Posterior vena cava (tissue), 2 donors: ENCODE measurements at places on chromosomes 12 and 14. TPM values are rescaled to one million over a fixed set of nuclear protein-coding genes. Genes with fewer than 3 reads are reported as not detected.

GRCh38 chr12:71594214-71594948, 69.3 kb downstream of the ZFC3H1 start:
- no peak for DNase-seq

The TAOK3 gene
- total RNA-seq: 31.8 TPM

GRCh38 chr12:131176926-131177325, 223.2 kb downstream of the ADGRD1 start:
- no peak for DNase-seq

DNA sequence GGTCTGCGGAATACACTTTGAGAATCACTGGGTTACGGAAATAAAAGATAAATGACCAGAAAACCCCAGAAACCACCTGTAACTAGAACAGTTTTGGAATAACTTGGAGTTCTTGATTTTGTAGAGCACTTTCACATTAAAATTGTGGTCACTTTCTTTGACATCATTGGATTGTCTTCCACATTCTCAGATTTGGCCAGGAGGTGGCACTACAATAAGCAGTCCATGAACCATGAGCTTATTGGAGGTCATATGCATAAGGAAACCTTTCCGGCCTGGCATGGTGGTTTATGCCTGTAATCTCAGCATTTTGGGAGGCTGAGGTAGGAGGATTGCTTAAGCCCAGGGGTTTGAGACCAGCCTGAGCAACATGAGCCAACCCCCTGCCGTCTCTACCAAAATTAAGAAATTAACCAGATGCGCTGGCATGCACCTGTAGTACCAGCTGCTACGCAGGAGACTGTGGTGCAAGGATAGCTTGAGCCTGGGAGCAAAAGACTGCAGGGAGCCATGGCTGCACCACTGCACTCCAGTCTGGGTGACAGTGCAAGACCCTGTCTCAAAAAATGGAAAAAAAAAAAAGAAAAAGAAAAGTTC, 107.7 kb upstream of the CAND1 start:
- DNase-seq: no peak

- DNase-seq: peak; percentile 91
Observed at GRCh38 chr12:132600048-132601032, 10.0 kb downstream of the LRCOL1 start.

The SCN8A gene
- total RNA-seq: 0.65 TPM

DNA sequence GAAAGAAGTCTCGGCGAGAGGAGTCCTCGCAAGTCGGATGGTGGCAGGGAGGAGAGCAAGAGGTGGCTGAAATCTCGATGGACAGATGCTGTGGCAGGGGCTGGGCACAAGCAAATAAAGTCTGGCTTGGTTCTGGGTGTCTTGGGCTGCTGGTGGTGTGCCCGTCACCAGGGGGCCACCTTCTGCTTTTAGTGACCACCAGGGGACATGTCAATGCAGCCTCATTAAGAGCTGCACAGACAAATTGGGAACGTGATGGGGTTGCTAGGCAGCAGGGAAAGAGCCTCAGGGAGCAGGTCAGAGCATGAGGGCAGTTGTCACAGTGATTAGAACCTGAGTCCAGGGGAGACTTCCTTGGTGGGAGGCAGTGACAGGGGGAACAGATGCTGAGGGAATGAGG, 44.0 kb downstream of the LRRC74A start:
- no peak for DNase-seq

The HELB gene
- total RNA-seq: 2.4 TPM

GRCh38 chr14:54444681-54445080, 3.5 kb upstream of the CNIH1 start:
- DNase-seq: no peak

DNA sequence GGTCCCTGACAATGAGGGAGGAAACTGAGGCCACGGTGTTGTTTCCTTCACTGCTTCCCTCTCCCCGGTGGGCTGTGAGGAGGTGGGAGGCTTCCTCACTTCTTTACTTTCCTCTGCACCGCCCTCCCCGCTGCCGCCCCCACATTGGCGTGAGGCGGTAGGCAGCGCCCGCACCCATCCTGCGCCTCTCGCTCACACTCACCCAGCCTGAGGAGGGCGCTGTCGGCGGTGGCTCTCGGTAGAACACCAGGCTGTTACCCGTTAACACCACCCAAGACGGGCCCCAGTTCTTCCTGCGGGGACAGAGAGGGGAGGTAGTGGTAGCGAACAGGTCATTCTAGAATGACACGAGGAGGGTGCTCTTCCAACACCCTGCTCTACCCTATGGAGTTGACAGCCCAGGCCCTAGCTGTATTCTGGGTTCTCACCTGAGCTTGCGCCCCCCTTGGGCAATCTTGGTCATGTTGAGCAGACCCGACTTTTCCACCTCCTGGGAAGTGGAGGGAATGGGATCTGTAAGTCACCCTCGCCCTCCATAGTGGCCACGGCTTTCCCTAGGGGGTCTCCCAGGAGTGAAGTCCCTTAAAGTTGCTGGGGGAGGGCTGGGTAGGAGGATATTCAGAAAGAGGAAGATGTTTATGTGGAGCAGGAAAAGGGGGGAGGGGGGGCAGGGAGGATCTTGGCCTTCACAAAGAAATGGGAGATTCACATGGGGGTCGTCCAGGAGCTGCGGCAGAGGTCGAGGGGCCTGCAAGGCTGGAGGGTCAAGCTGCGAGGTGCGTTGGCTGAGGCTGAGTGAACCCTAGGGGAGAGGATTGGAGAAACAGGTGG, 3.3 kb downstream of the ARHGAP9 start:
- peak; percentile 85 for DNase-seq

DNA sequence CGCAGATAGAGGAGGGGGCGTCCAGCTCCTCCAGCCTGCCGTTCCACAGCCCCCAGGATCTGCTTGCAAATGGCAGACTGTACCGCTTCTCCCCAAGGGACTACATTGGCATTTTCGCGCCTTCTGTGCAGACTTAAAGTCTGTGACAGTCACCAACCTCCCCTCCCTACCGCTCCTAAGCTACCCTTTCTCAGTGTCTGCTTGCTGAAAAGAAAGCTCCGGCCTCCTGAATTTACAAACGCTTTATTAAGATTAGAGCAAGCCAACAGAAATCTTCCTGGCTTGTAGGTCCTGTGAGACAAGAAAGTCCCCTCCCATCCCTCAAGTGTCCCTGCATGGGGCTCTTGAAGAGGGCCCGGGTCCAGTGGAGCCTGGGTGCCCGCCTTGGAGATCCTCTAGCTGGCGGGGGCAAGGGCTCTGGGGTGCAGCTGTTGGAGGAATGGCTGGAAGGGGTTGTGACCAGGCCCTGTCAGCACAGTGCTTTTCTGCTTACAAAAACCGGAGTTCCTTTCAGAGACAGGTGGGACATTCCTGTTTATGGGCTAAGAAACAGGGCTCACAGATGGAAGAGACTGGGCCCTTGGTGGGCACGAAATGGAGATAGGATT, 2.8 kb upstream of the DLK1 start:
- no peak for DNase-seq

The POLR3B gene
- 10.5 TPM for total RNA-seq

DNA sequence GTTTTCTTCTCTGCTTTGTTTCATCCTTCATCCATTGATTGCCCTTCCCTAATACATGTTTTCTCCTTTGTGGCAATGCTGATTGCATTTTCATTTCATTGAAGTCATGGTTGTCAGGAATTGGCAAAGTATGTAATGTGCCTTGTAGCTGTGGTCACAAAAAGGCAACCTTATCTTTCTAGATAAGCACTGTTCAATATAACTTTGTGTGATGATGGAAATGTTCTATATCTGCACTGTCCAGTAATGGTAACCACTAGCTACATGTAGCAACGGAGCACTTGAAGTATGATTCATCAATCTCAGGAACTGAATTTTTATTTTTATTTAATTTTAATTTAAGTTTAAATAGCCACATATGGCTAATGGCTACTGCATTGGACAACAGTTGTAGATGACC, 79.8 kb downstream of the PCNX1 start:
- DNase-seq: no peak

- DNase-seq: peak; percentile 70
Observed at GRCh38 chr12:116876151-116876869, 4.9 kb downstream of the HRK start.

DNA sequence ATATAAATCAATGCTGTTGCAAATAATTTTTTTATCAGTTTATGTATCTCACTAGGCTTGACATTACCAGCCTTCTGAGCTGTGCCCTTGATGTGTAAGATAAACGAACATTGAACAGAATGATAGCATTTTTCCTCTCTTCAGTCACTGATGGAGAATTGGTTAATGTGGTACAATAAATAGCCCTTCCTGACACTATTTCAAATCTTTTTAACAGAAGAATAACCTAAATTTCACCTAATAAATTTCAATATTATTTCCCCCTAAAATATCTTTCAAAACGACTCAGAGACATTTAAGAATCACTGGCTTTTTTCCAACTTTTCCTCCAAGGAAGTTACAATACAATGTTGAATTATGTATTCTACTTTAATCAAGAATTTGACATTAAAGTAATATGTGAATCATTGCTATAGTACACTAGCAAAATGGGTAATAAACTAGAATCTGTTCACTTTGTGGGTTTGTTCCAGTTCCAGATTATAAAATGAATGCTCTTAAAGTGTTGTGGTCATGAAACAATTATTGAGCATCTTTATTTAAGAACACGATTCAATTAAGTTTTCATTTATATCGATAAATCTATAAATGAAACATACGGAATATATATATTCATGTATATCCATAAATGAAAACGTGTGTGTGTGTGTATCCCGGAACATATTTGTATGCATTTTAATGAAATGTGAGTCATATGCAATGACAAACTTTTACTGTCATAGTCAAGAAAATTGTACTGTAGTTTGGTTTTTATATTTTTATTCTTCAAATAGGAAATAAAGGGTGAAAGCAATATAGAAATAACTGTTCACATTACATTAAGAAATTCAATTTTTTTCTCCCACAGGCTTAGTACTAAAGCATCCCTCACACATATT, 2.5 kb upstream of the ATP2B1 start:
- no peak for DNase-seq

The KLRC3 gene
- total RNA-seq: not detected

DNA sequence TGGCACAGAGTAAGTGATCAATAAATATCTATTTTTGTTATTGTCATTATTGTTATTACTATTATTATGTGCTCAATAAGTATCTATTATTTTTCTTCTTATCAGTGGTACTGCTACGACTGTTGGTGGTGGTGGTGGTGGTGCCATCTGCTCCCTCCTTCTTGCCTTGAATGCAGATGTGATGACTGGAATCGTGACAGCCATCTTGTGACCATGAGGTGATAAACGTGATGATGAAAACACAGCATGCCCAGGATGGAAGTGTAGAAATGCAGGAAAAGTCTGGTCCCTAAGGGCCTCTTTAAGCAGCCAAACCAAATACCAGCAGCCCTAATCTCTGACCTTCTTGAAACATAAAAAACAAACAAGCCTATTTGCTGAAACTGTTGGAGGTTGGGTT, 22.4 kb downstream of the SLC6A12 start:
- no peak for DNase-seq

- DNase-seq: no peak
Observed at GRCh38 chr14:54881761-54882401, 20.7 kb downstream of the GCH1 start.

DNA sequence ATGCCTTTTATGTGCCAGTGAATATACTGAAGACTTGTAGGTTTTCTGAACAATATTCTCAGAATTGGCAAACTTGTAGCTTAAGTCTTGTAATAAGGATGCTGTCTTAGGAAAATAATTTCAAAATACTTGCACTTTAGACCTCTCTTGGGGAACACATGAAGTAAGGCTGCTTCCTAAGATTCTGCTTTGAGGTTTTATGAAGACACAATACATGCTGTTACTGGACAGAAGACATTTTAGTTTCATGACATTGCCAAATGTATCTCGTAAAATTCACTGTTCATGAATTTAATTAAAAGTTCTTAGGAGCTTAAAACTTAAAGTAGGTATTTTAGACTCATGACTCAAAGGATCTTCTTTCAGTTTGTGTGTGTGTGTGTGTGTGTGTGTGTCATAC, 80.7 kb downstream of the RAD51B start:
- no peak for DNase-seq

- DNase-seq: no peak
Observed at GRCh38 chr12:116172224-116172849, 105.2 kb downstream of the MED13L start.

DNA sequence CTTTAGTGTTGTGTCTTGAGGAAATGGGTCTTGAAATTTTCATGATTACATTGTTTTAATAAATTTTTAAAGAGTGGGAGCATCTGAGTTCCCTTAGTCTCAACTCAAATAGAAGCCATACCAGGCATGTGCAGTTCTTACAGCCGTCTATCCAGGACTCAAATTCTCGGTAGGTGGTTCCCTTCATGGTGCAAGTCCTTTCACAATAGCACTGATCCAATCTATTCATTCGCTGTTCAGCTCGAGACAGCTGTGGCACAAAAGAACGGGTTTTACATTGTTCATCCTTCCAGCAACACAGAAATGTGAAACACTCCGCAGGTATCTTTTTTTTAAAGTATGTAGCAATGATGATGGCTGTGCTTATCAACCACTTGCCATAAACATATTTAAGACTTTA, 100.2 kb downstream of the NELL2 start:
- DNase-seq: no peak

DNA sequence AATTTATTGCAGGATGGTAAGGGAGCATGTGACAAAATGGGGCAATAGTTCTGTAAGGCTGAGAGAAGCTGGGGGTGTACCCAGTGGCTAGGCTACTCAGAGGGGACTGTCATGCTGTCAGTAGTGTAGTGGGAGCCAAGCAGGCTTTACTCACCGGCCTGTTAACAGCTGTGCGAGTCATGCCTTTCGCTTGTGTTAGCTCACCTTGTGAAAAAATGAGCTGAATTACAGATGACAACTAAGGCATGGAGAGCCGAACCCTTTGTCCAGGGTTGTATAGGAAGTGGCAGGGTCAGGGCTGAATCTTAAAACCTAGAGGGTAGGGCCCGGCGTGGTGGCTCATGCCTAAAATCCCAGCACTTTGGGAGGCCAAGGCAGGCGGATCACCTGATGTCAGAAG, 37.9 kb downstream of the SH2B3 start:
- DNase-seq: no peak

GRCh38 chr14:74868739-74869138, 7.2 kb downstream of the PROX2 start:
- no peak for DNase-seq

The DAO gene
- total RNA-seq: 0.28 TPM

- peak; percentile 95 for DNase-seq
Observed at GRCh38 chr12:8697476-8698131, at the start of gene RIMKLB. Gene RIMKLB (plus strand): TSS chr12:8697991. CDS start chr12:8713867, 15,876 bp downstream.

The FAM181A gene
- total RNA-seq: not detected

DNA sequence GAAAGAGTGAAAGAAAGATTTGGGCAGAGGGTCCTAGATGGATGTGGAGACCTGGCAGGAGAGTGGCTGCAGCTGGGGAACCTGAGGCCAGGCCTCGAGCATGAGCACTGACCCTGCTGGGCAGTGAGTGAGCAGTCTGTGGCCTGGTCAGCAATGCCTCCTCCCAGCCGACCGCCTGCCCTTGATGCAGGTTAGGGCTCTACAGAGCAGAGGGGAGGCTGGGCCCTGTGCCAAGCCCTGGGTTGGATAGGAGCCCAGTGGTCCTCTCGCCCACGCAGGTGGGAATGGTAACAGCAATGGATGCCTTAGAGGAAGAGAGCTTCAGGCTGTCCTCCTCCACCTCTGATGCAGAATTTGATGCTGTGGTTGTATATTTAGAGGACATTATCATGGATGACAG, 59.8 kb downstream of the RAB35 start:
- no peak for DNase-seq

- DNase-seq: no peak
Observed at GRCh38 chr12:92466391-92467305, 236.1 kb upstream of the PLEKHG7 start.

The GPRC5A gene
- 16.2 TPM for total RNA-seq

- no peak for DNase-seq
Observed at GRCh38 chr12:22684140-22685118, 59.5 kb downstream of the ETNK1 start.

GRCh38 chr14:63045234-63045611, at the start of gene KCNH5:
Gene KCNH5 (minus strand): TSS chr14:63045458. CDS start chr14:63045186, 272 bp downstream.
- DNase-seq: no peak

The TSPAN19 gene
- total RNA-seq: not detected

GRCh38 chr12:1580526-1580925, 13.9 kb downstream of the FBXL14 start:
- DNase-seq: no peak
